ENCODE measurements at places on chromosomes 11 and 22.

- DNase-seq, result no peak
Observed at GRCh38 chr11:27717801-27718229, 17.6 kb upstream of the BDNF start.

DNA sequence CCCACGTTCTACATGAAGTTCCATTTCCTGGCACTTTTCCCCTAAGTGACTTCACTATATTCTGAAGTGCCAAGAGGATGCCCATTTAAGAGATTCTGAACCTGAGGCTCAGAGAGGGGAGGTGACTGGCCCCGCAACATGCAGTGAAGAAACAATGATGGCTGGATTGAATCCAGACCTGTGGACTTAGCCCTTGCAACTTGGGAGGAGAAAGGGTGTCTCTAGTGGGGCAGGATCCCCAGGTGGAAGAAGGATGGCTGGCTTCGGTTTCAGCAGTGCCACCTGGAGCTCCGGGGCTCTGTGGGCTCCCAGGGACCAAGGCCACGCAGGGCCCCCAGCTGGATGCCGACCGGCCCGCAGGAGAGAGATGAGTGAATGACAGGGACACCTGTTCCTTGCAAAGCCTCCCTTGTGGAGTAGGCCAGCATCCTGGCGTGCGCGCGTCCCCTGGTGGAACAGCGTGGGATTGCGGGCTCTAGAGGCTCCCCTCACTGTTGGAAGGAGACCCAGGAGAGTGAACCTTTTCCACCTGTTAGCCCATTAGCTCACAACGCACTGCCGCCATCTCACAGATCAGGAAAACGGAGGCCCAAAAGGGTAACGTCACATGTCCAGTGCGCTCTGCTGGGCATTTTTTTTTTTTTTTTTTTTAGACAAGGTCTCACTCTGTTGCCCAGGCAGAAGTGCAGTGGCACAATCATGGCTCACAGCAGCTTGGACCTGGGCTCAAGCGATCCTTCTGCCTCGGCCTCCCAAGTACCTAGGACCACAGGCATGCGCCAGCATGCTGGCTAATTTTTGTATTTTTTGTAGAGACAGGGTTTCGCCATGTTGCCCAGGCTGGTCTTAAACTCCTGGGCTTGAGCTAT, 104.7 kb downstream of the KIAA1671 start:
- DNase-seq, result peak; percentile 78

GRCh38 chr22:27507935-27508526, 293.5 kb downstream of the MN1 start:
- no peak for DNase-seq

- DNase-seq, result no peak
Observed at GRCh38 chr22:39546889-39547586, 14.5 kb upstream of the RPS19BP1 start.

DNA sequence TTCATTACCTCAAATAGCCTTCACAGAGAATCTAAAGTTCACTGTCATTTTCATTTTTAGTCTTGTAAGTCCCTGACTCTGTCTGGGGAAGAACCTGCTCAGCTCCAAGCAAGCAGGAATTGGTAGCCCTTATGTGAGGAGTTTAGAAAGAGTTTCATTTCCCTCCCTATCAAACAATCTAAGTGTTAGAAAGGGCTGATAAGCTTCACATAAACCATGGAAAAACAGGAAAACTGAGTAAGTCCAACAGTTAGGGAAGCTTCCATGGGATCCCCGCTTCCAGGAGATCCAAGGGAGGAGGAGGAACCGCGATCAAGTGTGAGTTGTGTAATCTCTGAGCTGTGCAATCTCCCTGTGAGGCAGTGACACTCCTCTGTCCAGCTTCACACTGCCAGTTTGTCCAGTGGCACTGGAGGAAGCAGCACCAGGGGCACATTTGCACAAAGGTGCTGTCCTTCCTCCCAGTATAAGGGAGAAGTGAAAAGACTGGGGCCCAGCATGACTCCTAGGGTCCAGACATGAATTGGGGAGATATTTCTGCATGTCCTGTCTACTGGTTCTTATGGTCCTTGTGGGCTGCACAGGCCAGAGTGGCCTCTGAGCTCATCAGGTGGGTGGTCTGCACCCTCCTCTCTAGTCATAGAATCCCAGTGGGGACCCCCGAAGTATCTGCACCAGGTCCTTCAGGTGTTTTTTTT, 4.3 kb downstream of the PRAME start:
- DNase-seq, result no peak

- no peak for DNase-seq
Observed at GRCh38 chr11:4191031-4191571, 96.5 kb downstream of the RRM1 start.

DNA sequence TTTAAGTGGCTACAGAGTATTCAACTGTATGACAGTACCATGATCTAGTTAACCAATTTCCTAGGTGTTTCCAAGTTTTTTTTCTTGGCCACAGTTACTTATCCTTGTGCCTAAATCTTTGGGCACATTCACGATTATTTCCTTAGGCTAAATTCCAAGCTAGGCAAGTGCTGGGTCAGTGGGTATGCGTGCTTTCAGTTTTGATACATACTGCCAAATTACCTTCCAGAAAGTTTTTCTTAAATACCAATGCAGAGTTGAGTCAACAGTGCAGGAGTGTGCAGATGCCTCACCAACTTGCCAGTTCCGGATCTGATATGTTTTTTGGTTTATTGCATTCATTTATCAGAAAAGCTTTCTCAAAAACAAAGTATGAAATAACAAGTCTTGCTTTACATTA, 67.9 kb upstream of the OR4B1 start:
- DNase-seq, result no peak

DNA sequence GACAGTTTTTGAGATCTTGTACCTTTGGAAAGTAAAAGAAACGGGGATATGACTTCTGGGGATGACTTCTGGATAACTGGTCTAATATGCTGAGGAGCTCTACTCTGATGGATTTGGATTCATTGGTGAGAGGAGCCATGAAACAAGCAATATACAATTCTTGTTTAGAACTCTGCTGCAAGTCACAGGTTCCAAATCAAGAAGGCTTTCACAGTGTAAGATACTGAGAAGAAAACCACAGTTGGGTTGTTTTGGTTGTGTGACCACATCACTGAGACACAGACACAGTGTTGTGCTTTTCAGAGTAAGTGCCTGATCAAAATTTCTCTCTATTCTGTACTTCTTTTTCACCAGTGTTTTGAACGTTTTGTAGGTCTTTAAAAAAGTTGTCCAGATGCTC, 13.1 kb upstream of the UCP2 start:
- DNase-seq, result no peak

- DNase-seq, result no peak
Observed at GRCh38 chr22:36874736-36875135, 13.9 kb downstream of the NCF4 start.

DNA sequence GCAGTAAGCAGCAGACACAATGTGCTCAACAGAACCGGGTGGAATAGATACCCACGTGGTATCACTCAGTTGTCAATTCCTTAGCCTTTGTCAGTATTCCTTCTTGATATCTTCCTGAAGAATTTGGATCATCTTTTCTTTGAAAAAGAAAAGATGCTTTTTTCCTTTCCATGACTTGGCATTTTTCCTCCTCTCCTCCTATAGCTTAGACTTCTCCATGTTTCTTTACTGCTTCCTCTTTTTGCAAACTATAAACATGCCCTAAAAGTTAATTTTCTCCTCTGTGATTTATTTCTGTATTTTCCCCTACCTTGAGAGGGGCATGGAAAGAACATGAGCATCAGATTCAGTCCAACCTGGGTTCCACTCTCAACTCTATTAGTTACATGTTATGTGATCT, 11.7 kb downstream of the CBLIF start:
- no peak for DNase-seq

GRCh38 chr11:10526974-10527918, 13.7 kb downstream of the RNF141 start:
- DNase-seq, result no peak

DNA sequence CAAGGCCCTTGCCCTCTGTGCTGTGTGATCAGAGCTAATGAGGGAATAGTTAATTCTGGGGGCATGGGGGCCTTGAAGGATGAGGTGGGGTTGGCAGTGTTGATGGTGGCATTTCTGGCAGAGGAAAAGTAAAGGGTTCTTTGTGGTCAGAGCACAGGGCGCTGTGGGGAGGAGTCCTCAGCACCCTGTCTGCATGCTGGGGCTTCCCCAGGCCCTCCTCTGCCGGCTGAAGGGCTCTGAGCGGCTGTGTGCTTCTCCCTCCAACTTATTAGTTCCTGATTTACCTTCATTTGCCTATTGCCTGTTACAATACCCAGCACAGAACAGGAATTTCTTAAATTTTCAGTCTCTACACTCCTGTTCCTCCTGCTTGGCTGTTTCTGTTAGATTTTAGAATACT, 122.8 kb downstream of the HIPK3 start:
- DNase-seq, result no peak

DNA sequence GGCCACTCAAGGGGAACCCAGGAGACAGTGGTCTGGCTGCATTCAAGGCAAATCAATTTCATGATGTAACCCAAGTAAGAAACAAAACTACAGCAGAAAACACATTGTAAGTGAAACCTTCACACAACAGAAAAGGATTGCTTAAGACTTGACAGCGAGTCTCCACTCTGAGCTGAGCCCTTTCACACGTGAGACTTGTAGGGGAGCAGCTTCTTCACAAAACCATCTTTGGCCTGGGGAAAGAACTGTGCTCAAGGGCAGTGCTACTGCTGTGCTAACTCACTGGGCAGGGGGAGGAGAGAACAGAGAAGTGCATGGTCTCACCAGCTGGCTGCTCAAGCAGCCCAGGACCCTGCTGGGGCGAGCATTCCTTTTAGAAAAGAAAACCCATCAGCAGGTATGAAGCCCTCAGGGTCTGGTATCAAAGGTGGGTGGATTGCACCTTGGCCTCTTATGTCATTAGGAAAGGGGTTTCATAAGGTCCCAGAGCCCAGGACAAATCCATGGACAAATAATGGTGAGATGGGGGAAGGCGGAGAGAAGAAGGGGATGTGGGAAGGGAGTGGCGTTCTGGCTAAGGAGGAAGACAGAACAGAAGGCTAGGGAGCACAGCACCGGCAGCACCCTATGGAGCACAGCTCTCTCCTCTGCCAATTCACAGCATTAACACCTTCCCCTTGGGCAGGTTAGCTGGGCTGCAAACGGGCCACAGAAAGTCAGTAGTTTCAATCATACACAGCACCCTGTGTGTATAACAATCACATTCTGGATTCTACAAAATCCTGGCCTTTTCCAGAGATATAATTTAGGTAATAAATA, 20.6 kb upstream of the RAPSN start:
- no peak for DNase-seq

DNA sequence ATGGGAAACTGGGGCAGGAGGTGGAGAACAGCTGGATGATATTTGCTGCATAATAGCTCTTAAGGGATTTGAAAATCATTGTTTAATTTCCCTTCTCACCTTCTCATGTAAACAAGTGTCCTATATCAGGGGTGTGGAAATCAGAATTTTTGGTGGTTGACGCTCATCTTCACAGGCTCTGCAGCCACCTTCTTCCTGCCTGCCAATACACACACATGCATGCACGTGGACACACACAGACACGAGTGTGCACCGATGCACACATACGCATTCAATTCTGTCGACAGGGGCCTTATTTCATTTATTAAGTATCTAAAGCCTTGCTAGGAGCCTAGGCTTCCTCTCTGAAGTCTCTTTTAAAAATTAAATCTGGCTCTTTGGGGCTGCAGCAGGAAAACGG, 349.4 kb upstream of the NCAM1 start:
- no peak for DNase-seq

DNA sequence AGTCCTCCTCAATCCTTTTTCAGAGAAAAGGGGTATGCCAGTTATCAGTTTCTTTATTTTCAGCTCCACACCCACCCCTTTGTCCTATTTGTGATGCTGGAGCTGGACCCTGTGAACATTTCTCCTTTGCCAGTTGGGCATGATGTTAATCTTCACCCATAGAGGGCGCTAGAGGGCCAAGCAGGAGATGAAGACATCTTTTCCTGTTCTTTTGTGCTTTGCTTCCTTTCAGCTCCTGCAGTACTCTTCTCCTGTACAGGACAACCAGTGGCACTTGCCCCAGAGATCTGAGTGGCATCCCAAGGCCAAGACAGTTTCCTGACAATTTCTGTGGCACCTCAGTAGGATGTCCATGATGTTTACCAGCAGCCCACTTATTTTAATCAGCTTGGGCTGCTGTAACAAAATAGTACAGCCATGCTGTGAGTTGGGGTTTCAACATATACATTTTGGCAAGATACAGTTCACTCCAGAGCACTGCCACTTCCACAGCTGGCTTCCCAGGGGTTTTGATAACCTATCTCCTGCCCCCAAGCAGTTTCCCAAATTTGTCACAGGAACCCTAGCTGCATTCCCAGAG, 4.6 kb downstream of the SAA2 start:
- DNase-seq, result no peak

DNA sequence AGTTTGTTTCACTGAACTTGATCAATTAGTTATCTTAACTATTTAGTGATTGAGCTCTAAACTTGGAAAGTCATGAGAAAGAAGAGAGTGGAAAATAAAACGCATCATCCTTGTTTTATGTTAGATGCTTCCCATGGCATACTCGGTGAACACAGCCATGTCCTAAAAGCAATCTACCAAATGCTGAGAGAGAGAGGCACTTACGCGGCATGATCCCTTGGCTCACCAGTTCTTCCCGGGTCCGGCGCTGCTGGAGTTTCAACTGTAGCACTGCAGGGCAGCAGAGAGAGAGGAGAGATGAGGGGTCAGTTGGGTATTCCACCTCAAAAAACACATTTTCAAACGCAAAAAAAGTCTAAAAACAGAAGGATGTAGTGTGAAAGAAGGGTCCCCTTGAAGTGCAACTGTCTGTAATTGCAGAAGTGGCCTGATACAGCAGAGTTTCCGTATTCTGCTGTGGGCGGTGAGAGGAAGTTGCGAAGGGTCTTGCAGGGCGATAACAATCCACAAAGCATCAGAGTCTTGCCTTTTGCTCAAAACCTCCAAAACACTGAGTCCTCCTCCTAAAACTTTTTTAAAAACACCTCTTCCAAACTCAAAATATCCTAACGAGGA, 92.7 kb downstream of the SGSM3 start:
- no peak for DNase-seq

- no peak for DNase-seq
Observed at GRCh38 chr11:125075900-125076317, 12.8 kb downstream of the SLC37A2 start.
